ENCODE measurements at places on chromosomes 11 and 22.

GRCh38 chr22:20418211-20418788 lies 19.3 kb downstream of the SCARF2 start:
- DNase-seq: peak; percentile 85

- no peak for DNase-seq
Measured at GRCh38 chr22:39396797-39397195, 2.8 kb upstream of the TAB1 start.

DNA sequence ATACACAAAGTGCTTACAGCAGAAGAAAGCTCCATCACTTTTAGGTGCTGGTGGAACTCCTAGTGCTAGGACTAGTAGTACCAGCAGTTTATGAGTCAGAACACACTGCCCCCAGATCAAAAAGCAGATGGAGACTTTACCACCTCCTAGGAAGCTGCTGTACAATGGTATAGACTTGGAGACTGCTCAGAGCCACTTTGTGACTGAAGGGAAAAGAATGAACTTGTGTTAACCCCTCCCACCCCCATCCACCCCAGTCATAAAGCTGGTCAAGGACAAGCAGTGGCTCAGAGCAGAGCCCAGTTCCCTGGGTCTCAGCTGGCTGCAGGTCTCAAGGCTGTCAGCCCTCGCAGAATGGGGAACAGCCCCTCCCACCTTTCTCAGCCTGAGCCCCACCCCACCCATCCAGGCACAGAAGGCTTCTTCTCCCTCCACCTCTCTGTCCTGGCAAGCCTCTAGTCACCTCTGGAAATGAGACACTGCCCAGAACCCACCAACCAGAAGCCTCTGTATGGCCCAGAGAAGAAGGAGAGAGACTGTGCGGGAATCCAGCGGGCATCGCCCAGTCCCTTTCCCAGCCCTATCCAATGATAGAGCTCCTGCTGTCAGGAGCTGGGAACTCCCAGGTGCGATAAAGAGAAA lies 23.8 kb downstream of the PACSIN2 start:
- DNase-seq: no peak

DNA sequence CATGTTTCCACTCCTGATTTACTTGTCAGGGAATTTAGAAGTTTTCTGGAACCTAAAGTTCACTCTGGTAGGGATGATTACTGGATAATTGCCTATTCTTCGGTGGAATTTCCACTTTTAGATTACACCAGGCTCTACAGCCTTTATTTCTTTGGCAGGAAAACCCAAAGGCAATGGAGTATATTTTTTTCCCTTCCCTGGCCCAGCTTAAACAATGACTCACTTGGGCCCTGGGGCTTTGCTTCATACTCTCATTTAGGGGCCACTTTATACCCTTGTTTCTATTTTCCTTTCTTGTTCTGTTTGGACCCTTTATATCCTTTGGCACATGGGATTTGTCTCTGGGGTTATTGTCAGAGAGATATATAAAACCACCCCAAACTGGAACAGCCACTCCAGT lies 114.7 kb downstream of the CSTPP1 start:
- no peak for DNase-seq

DNA sequence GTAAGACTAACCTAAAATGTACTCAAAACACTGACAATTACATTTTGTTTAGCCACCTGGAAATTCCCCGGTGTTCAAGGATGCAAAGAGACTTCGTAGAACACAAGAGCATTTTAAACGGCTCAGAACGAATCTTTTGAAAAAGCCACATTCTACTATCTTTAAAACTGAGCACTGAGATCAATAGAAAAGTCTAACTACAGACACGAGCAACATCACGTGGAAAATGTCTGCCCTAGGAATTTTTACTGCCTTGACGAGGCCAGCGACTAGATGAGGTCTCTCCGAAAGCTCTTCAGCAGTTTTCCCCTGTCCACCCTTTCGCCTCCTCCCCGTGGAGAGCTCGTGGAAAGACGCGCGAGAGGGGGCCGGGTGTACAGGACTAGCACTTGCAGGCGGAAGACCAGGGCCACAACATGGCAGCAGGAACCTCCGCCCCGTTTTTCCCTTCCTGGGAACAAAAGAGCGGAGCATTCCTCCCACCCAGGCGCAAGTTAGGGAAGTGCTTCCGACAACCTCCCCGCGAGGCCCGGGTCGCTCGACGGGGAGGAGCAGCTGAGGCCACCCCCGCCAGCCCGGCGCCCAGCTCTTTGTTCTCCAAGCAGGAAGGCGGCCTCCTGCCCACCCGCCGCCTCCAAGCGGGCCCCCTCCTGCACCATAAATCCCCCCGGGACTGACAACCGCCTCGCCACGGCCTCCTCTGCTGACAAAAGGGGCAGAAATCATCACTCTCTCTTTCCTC lies 1.1 kb downstream of the EIF4G2 start:
- DNase-seq: no peak

DNA sequence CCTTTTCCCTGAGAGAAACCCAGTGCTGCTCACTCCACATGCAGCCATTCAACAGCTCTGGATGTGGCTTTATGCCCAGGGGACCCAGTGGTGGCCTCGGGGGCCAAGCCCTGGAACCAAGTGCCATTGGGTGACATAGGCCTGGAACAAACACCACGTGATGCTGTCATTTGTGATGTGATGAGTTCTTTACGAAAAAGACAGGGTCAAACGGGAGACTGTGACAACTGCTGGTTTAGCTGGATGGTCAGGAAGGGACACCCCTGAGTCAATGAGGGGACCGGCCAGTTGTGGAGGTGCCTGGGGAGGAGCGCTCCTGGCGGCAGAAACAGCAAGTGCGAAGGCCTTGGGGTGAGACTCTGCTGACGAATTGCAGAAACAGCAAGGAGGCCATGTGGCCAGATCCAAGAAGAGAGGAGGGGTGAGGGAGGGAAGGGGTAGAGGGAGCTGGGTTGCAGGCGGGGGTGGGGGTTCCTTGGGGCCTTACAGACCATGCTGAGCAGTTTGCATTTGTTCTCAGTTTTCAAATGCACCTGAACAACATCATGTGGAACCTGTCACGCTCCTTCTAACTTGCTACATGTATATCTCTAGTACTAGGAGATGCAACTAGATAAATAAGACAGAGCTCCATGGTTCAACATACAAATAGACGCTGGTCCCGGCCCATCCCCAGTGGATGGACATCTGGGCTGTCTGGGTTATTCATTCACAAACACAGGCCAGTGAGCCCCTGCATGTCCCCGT lies 56.1 kb downstream of the IGLL5 start:
- DNase-seq: no peak

DNA sequence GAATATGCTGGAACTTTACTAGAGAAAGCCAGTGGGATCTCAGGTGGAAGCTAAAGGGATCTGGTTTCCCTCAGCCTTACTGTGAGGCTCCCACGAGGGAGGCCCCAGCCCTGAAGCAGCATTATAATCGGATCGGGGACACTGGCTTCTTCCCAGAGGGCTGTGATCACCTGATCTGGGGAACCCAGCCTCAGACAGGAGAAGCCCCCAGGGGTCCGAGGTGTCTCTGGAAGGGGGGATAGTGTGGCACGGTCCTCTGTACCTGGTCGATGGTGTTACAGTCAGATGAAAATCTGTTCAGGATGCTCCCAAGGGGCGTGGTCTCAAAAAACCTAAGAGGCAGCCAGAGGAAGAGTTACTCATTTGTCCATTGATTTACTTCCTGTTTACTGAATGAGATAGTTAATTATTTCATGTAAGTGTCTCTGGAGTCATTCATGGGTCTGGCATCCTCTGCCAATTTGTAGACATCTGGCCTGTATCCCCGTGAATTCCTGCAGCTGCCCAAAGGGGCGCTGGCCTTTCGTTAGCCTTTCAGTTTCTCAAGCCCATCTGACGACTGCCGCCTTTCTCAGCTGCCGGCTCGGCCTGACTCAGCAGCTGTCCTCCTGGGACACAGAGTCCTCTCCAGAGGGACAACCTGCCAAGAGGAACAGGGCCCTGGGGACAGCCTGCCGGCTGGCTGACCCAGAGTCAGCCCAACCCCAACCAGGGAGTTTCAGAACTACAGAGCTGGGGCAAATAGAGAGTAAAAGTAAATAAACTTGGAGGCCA lies 17.0 kb upstream of the KCNJ11 start:
- DNase-seq: no peak

DNA sequence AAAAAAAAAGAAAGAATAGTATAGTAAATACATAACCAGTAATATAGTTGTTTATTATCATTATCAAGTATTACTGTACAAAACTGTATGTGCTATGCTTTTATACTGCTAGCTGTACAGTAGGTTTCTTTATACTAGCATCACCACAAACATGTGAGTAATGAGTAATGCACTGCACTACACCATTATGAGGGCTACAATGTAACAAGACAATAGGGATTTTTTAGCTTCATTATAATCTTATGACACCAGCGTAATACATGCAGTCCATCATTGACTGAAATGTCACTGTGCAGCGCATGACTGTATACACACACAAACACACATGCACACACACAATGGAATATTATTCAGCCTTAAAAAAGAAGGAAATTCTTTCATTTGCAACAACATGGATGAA lies 111.5 kb upstream of the ZBED5 start:
- DNase-seq: no peak

GRCh38 chr11:64296236-64296635 lies 3.9 kb upstream of the CATSPERZ start:
- no peak for DNase-seq

- no peak for DNase-seq
Measured at GRCh38 chr22:21651521-21652009, 9.5 kb downstream of the SDF2L1 start.

DNA sequence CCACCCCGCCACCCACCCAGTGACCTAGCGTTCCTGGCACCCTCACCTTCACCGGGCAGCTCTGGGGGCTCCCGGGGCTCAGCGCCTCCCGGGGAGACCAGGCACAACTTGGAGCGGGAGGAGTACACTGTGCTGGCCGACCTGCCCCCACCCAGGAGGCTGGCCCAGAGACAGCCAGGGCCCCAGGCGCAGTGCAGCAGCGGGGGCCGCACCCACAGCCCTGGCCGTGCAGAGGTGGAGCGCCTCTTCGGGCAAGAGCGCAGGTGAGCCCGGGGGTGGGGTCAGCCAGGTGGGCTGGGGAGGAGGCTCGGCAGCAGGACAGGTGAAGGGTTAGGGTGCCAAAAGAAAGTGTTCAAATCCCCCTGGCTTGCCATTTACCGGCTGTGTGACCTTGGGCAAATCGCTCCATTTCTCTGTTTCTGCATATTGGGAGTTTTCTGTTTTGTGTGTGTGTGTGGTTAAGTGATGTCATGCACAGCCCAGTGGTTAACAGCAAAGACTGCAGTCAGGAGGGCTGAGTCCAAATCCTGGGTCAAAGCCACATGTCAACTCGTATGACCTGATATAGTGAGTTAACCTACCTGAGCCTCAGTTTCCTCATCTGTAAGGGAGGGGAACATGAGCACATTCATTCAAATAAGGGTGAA lies 29.5 kb downstream of the TRIOBP start:
- peak; percentile 53 for DNase-seq

DNA sequence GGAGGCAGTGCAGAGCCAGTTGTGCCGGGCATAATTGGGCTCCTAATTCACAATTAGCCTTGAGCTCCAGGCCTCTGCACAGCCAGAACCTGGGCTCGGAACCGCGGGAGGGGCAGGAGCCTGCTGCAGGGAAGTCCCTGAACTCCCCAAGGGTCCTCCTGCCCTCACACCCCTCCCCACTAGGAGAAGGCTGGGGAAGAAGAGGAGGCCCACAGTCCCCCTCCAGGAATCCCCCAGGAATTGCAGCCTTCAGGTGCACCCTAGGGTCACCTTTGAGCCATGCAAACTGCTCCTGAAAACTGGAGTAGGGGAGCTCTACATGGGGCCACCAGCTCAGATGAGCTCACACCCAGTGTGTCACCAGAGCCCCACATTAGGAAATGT lies 93.8 kb upstream of the LMO1 start:
- DNase-seq: no peak

GRCh38 chr11:112023104-112023503 lies 2.1 kb upstream of the DLAT start:
- no peak for DNase-seq

- no peak for DNase-seq
Measured at GRCh38 chr22:19079691-19080090, 42.5 kb downstream of the DGCR2 start.

DNA sequence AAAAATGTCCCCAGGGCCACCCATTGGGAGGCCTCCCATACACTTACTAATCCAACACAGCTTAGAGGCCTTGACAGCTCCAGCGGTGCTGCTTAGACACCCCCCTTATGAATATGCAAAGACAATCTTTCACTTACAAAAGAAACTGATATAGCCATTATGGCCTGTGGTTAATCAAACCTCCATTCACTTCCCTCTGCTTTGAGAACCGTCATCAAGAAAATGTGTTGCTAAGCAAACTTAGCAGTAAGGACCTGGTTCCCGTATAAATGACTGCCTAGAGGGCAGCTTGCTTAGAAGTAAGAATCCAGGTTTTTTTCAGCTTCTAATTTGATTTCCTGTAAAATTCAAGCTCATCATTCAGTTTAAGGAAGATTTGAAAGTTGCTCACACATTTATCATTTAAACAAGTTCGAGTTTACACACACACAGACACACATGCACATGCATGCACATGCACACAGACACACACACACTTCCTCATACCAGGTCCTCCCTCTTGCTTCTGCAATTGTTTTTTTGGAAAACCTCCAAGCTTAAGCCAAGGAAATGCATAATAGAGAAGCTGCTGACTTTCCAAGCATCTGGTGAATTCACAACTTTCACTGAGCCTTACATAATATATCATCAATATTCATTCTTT lies 137.7 kb upstream of the BLID start:
- DNase-seq: no peak

DNA sequence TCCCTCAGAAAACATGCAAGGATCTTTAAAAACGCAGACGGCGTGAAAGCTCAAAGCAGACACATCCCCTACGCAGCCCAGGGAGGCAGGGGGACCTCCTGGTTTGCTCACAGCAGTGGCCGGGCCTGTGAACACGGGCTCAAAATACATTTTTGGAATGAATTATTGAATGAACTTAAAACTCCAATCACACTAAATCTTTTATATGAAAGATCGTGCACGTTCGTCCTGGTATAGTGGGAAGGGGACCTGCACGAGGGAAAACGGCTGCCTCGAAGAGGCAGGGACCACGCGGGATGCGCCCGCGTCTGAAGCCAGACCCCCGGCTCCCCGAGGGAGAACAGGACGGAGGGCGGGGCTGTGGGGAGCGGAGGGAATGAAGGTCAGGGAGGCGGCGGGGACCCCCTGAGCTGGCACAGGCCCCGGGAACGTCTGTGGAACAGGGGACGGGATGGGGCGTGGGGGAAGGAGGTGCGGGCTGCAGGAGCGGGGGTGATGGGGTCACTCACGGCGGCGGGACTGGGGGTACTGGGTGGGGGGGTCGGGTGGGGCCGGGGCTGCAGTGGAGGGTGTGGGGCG lies 1.3 kb upstream of the PANX2 start:
- DNase-seq: no peak

Measured in GM12891 (cell line).